ENCODE measurements at places on chromosomes 3 and 15. TPM values are rescaled to one million over a fixed set of nuclear protein-coding genes. Genes with fewer than 3 reads are reported as not detected.
A peak's percentile ranks its signal among the peaks of the same experiment; 100 is the strongest.

- no peak for DNase-seq
These were observed 405.7 kb upstream of the NPAP1 start for GRCh38 chr15:24269923-24270322.

DNA sequence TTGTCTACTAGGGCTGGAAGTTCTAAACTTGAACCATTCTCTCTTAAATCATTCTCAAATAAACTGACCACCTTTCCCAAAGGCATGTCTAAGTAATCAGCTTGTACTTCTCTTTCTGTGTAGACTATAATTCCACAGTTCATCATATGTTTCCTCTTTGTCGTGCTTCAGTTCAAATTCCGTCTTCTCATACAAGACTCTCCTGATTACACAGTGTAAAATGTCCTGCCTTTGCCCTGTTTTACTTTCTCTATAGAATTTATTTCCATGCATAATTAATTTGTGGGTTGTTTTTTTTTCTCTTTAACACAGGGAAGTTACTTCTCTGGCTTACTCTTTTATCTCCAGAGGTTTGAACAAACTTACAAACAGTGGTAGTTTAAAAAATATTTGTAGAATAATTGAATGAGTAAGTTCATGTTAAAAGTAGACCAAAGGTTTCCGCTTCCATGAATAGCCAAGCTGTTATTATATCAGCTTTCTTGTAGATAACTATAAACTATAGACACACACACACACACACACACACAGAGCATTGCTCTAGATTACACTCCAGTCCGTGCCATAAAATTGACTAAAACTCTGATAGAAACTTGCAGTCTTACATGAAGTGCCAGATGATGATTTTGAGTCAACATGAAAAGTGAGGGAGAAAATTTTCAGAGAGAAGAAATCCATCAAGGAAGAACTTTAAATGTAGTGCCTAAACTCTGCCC is 119.0 kb downstream of the SUCNR1 start:
- no peak for DNase-seq

DNA sequence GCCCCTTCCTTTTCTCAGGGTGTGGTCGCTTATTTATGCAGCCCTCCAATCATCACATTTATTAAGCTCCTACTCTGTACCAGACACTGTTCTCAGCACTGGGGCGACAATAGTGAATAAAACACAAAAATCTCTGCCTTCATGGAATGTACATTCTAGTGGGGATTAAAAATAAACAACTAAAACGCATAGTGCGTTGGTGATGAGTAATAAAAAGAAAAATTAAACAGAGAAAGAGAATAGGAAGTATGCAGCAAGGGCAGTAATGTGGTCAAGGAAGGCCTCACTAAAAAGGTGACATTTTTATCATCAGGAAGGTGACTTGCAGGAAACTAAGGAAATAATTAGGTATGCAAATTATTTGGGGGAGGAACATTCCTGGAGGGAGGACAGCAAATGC is 5.1 kb downstream of the SLC51B start:
- DNase-seq, result peak; percentile 25

- DNase-seq, result no peak
These were observed 58.2 kb downstream of the SNRK start for GRCh38 chr3:43344520-43344919.

GRCh38 chr3:123148772-123149171 is 53.0 kb upstream of the SEC22A start:
- no peak for DNase-seq

GRCh38 chr3:102617381-102617780 is 182.6 kb downstream of the ZPLD1 start:
- DNase-seq, result no peak

- no peak for DNase-seq
These were observed 111.2 kb downstream of the EOMES start for GRCh38 chr3:27610800-27611525.

DNA sequence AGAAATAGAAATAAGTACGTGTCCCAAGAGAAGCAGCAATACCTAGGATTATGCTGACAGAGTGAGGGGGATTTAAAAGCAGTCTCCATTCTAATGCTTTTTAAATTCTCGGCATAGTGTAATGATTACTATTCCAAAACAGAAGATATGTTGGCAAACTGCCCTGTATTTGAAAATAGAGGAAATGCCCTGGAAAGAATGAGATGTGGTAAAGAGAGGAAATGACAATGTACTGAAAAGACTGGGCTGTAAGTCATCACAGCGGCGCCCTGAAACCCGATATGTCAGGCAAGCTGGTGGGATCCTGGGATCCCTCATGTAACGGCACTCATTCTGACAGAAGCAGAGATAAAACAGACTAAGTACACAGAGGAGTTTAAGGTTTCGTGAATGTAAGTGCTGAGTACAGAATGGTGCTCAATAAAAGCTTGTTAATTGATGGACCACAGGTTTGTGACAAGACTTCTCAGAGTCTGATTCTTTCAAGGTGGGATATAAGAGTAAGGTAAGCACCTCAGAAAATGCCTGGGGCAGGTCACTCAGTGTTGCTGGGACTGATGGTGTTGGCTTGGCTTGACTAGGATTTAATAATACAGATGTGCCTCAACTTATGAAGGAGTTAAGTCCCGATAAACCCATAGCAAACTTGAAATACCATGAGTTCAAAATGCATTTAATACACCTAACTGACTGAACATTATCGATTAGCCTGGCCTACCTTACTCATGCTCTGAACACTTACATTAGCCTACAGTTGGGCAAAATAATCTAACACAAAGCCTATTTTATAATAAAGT is 91.4 kb downstream of the NFKBIZ start:
- DNase-seq, result peak; percentile 96

DNA sequence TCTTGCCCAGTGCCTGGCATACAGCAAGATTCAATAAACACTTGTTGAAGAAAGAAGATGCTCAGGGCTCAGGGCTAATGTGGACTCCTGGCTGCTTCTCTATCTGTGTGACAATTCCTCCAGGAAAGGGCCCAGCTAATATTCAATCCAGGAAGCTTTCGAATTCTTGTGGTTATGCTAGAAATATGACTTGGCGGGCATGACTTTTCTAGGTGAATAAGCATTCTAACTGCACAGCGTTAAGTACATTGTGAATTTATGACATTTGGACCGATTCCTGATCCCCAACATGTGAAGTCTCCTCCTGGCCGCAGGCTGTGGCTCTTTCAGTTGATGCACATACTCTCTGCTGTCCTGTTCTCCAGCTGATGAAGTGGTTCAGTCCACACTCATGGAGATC is 117.0 kb downstream of the IMPG2 start:
- peak; percentile 49 for DNase-seq

GRCh38 chr3:155854141-155854940 is at the start of gene SLC33A1:
SLC33A1 (minus strand) TSS chr3:155854427; CDS start chr3:155853997, 430 bp downstream.
- peak; percentile 99 for DNase-seq

DNA sequence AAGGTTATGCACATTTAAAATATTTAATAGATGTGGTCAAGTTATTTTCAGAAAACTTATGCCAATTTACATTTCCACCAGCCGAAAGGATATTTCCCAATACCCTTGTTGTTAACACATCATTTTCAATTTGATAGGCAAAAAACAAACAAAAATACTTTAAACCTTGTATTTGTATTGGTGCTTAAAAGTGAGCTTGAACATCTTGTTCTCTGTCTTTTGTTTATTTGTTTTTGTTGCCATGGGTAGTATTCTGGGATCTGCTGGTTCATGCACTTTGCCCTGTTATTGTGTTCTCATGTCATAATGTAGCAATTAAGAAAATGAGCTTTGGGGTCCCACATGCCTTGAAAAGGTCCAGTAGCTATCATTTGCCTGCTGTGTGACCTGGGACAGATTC is 191.4 kb downstream of the LRTM1 start:
- no peak for DNase-seq

GRCh38 chr3:74106925-74107324 is 482.2 kb upstream of the PDZRN3 start:
- DNase-seq, result no peak

- DNase-seq, result no peak
These were observed 315.6 kb upstream of the THBS1 start for GRCh38 chr15:39265261-39265660.

DNA sequence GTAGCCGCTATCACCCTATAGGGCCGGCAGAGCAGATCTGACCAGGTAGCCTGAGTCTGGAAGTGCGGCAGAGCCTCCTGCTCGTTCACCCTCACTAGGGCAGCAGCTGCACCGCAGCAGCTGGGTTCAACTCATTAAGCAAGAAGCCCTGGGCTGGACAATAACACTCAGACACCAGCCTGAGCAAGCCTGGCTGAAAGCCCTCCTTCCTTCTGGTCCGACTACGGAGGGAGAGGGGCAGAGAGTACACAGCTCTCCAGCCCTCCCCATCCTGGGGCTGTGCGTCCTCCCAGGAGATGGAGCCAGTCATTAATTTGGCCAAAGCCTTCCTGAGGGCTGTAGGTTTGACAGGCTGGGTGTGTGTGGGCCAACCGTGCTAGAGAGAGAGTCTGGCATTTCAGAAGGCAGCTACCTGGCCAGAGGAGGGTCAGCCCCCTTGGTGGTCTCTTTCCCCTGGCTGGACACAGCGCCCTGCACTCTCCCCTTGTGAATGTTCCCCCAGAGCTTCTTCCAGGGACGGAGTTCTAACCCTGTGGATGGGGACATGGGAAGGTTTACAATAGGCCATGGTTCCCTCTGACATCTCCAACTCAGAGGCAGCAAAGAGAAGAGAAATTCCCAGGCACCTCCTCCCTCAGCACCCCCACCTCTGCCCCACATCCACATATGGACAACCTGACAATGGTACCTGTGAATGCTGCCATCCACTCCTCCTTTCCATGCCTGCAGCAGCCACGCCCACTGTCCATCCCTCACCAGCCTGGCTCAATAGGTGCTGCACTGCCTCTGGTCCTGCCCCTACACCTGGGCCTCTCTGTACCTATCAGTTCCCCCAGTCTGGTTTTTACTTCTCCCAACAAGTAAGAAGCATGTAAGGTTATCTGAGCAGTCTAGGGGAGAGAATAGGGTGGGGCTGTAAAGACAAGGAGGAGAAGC is 6.5 kb downstream of the CHRNB4 start:
- DNase-seq, result no peak

Gene LMOD3
- not detected for total RNA-seq

Gene TMEM207
- not detected for total RNA-seq

Gene ZNF770
- 27.4 TPM for total RNA-seq

Gene POMGNT2
- 11.5 TPM for total RNA-seq
